Camera-type eye (tissue), 1 donor: ENCODE measurements at places on chromosomes 1 and 21. TPM values are rescaled to one million over a fixed set of nuclear protein-coding genes. Genes with fewer than 3 reads are reported as not detected.

The A3GALT2 gene
- 0.66 TPM for total RNA-seq

The EPHA10 gene
- total RNA-seq: 9.4 TPM

The P3R3URF gene
- not detected for total RNA-seq

The FCRL5 gene
- total RNA-seq: not detected

The SH3GLB1 gene
- total RNA-seq: 97.4 TPM

The IFI6 gene
- total RNA-seq: 28.0 TPM

The TTC22 gene
- 3.2 TPM for total RNA-seq

The WNT3A gene
- 0.22 TPM for total RNA-seq

The RCAN1 gene
- total RNA-seq: 38.2 TPM

The CHIA gene
- not detected for total RNA-seq

The CBR3 gene
- total RNA-seq: 3.0 TPM

The PLEKHG5 gene
- total RNA-seq: 34.3 TPM

The SLC9C2 gene
- total RNA-seq: not detected

The PDIK1L gene
- total RNA-seq: 32.9 TPM

The CD1C gene
- 1.4 TPM for total RNA-seq

The CADM3 gene
- total RNA-seq: 89.3 TPM

The F13B gene
- total RNA-seq: not detected

The XKR8 gene
- total RNA-seq: 3.9 TPM

The ADGRL2 gene
- total RNA-seq: 280 TPM

The MFAP2 gene
- total RNA-seq: 52.1 TPM

The CNKSR1 gene
- total RNA-seq: 8.4 TPM

The MAP3K7CL gene
- 15.7 TPM for total RNA-seq

The RHBDL2 gene
- 0.49 TPM for total RNA-seq

The FCRL1 gene
- 0.44 TPM for total RNA-seq

The SLAMF9 gene
- not detected for total RNA-seq

The HEYL gene
- total RNA-seq: 16.3 TPM

The BEND5 gene
- total RNA-seq: 16.3 TPM

The SPATA46 gene
- not detected for total RNA-seq

The SETSIP gene
- total RNA-seq: not detected

The CASQ2 gene
- total RNA-seq: 65.9 TPM

The IL20 gene
- not detected for total RNA-seq

The LHX8 gene
- total RNA-seq: not detected

The LCE2C gene
- not detected for total RNA-seq

The C8A gene
- not detected for total RNA-seq

The MINDY1 gene
- 24.8 TPM for total RNA-seq

The SLC41A1 gene
- total RNA-seq: 33.6 TPM

The USH2A gene
- total RNA-seq: 48.3 TPM

The HES2 gene
- total RNA-seq: 1.2 TPM

The GBP7 gene
- not detected for total RNA-seq

The UBR4 gene
- total RNA-seq: 137 TPM

The OR2L2 gene
- total RNA-seq: 0.88 TPM

The OXCT2 gene
- 0.66 TPM for total RNA-seq

The SIM2 gene
- total RNA-seq: 0.38 TPM

The F5 gene
- total RNA-seq: 11.3 TPM

The OR2T3 gene
- total RNA-seq: not detected

The TMCC2 gene
- 45.5 TPM for total RNA-seq

The EXO5 gene
- total RNA-seq: 15.8 TPM

The TEX50 gene
- not detected for total RNA-seq

The LYSMD1 gene
- total RNA-seq: 19.3 TPM

The S100A2 gene
- total RNA-seq: 2.3 TPM

The OR2T35 gene
- total RNA-seq: not detected

The DNASE2B gene
- 3.0 TPM for total RNA-seq

The SYTL1 gene
- total RNA-seq: 5.9 TPM
